Karpas-422 (cell line): ENCODE measurements at places on chromosomes 11 and 22.

GRCh38 chr11:1506981-1507380 lies 20.4 kb upstream of the MOB2 start:
- no peak for DNase-seq

DNA sequence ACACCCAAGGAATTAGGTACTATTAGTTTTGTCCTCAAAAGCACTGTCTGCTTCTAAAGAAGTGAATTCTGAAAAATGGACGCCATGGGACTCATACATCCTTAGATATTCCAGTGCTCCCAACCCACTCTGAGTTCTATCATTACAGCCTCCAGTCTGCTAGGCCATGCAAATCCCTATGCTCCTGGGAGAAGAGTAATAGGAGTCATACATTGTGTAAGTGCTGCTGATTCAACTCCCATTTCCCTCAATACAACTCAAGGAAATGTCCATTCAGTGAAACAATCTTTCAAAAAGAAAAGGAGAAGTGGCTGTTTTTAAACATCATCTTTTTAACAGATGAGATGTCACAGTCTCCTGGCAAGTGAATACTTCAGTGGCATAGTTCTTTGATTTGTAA lies 590.2 kb upstream of the LRRC4C start:
- no peak for DNase-seq

DNA sequence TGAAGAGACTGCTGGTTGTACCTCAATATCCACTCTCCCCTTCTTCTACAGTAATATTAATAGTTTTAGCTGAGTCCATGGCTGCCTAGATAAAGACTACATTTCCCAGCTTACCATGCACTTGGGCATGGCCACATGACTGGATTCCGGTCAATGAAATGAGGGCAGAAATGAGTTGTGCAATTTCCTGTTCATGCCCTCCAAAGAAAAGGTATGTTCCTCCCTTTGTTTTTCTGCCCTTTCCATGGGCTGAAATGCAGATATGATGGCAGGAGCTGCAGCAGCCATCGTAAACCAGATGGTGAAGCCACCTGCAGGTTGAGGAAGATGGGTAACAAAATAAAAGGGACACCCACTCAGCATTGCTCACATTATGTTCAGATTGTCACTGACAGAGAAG lies 15.3 kb upstream of the ELFN2 start:
- DNase-seq = peak; percentile 69

- no peak for DNase-seq
These were observed 88.8 kb downstream of the AMBRA1 start for GRCh38 chr11:46504817-46505613.

DNA sequence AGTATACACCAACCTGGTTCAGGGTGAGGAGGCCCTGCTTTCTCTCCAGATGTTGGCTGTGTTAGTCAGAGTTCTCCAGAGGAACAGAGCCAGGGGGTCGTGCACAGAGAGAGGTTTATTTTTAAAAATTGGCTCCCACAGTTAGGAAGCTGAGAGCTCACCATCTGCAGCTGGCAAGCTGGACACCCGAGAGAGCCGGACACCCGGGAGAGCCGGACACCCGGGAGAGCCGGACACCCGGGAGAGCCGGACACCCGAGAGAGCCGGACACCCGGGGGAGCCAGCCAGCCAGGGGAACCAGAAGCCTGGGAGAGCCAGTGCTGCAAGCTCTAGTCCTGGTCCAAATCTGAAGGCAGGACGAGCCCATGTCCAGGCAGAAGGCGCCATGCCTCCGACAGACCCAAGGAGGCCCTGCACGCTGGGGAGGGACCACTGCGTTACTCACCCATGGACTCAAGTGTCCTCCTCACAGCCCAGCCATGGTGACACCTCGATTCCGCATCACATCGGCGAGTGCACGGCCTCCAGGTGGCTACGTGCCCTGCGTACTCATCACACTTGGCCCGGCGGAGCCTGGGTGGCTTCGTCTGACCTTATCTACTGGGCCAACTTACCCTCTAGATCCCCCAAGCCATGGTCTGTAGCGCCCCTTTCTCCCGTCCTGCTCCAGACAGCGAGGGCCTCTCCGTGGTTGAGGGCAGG lies 99.0 kb downstream of the BRD1 start:
- no peak for DNase-seq

GRCh38 chr11:87022254-87022653 lies 15.5 kb upstream of the TMEM135 start:
- no peak for DNase-seq

- DNase-seq = no peak
These were observed 64.0 kb downstream of the CCDC81 start for GRCh38 chr11:86438685-86439084.

DNA sequence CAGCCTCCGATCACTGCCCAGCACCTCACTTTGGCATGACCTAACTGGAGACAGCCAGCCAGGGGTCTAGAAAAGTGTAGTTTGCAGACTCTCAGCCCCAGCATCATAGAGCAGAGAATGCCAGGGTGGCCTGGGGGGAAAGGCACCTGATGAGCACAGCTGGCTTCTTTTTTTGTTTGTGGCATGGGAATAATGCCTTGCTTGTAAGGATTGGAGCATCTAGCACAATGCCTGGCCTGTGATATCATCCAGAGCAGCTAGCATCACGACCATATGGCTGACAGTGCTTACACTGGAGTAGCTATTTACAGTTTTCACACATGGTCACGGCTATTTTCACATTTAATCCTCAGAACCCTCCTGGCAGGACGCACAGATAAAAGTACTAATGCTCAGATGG lies 594.8 kb upstream of the B3GAT1 start:
- DNase-seq = no peak

- no peak for DNase-seq
These were observed 72.8 kb upstream of the KCNQ1OT1 start for GRCh38 chr11:2772544-2773031.

DNA sequence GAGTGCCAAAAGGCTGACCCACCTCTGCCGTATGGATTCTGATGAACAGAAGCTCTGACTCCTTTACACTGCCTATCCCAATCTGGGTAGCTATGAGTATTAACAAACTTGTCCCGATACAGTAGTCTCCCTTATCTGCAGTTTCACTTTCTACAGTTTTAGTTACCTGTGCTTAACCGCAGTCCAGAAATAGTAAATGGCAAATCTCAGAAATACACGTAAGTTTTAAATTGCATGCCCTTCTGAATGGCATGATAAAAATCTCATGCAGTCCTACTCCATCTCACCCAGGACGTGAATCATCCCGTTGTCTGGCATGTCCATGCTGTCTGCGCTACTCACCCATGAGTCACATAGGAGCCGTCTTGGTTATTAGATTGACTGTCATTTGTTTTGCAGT lies 68.8 kb downstream of the SNX19 start:
- no peak for DNase-seq

DNA sequence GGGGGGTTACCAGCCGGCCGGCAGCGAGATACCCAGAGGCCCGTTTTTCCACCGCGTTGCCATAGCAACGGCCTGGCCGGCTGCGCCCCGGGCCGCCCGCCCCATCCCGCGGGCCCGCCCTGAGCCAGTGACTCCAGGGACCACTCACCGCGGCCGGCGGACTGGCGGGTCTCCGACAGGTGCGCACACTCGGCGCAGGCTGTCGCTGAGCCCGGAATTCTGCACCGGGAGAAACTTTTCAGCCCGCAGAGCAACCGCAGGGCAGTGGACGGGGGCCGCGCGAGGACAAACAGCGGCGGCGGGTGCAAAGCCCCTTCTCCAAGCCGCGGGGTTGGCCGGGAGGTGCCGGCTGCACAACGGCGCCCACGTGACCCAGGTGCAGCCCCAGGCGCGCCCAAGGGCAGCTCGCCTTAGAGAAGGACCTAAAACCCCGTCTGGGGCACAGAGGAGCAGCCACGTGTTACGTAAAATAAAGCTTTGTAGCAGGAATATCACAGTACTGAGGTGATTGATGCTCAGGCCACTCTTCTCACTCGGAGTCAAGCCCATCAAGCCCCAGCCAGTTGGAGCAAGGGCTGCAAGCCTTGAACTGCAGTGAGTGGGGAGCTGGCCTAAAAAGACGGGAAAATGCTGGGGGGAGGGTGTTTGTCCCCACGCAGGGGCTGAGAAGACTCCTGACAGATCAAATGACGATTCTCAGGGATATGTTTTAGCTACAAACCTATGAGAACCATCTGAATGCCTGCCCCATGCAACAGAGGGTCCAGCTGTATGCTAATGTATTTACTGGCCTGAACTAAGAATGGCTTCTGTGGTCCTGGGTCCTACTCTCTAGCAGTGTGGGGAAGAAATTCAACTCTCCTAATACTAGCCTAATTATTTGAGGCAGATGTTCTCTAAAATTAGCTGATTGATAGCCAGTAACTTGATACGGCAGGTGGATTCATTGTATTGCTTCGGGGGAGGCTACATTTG lies at the start of gene STK33:
Gene STK33, minus strand, starts transcription at position 294 of the 975 bp plus-strand sequence. CDS start 119,323 bp downstream, outside the sequence.
- DNase-seq = peak; percentile 90

DNA sequence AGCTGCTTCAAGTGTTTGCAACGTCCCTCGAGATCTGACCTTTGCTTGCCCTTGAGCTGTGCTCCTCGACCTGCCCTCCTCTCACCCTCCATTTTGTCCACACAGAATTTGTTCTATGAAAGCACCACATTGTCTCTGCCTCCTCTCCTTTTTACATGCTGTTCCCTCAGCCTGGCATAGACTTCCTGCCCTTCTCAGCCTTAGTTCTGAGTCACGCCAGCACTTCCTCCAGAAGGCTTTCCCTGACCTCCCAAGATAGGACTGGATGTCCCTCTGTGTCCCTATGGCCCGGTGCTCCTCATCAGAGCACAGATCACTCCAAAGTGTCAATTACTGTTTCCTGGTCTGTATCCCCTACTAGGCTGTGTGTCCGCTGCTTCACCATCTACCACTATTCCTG lies 16.2 kb downstream of the JHY start:
- DNase-seq = no peak

DNA sequence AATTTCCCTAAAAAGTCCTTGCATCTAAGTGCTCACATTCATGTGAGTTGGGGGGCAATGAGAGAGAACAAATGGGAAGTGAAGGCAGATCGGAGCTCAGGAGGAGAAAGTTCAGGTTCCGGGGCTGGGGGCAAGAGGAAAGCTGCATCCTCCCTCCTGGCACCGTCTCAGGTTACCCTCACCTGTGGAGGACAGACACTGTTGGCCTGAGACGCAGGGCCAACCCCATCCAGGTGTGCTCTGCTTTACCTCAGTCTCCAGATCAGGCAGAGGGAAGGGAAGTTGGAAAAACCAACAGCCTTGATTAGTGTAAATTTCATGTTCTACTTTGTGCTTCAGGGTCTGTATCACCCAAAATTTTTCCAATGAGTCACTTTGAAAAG lies 146.9 kb downstream of the TRIM29 start:
- DNase-seq = no peak

DNA sequence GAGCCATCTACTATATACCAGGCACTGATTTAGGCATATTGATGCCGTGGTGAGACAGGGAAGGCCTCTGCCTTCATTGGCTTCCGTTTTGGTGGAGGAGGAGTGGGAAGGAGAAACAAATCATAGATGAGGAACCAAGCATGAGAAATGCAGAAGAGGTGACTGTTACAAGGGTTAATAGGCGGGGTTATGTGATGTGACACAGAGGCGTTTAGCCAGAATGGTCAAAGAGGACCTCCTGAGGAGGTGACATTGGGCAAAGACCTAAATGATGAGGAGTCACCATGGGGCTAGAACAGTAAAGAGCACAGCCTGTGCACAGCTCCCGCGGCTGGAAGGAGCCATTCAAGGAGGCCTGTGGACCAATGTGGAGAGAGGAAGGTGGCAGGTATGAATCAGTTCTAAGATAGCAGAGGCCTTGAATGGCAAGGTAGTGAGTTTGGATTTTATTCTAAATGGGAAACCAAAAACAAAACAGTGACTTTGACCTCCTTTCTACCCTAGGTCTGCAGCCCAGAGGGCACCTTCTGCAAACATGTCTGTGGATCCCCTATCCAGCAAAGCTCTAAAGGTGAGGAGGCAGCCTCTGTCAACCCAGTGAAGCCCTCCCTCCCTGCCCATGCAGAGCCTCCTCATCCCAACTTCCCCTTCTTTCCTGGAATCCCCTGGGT lies 11.7 kb downstream of the MAFF start:
- DNase-seq = no peak

GRCh38 chr22:50606165-50606945 lies 5.8 kb downstream of the MAPK8IP2 start:
- DNase-seq = no peak

GRCh38 chr11:78048561-78048960 lies 15.1 kb upstream of the THRSP start:
- no peak for DNase-seq

DNA sequence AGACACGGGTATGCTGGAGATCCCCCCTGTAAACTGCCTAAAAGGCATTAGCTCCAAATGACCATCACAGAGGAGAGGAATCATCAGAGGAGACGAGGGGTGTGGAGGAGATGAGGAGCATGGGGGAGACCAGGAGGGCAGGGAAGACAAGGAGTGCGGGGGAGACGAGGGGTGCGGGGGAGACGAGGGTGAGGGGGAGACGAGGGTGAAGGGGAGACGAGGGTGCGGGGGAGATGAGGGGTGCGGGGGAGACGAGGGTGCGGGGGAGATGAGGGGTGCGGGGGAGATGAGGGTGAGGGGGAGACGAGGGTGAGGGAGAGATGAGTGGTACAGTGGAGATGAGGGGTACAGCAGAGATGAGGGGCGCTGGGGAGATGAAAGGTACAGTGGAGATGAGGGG lies 17.5 kb upstream of the GAL start:
- DNase-seq = no peak
